GM13977 (cell line): ENCODE measurements at places on chromosomes 12 and 14.

- DNase-seq: no peak
Measured at GRCh38 chr14:86999036-86999435, 993.9 kb downstream of the GALC start.

DNA sequence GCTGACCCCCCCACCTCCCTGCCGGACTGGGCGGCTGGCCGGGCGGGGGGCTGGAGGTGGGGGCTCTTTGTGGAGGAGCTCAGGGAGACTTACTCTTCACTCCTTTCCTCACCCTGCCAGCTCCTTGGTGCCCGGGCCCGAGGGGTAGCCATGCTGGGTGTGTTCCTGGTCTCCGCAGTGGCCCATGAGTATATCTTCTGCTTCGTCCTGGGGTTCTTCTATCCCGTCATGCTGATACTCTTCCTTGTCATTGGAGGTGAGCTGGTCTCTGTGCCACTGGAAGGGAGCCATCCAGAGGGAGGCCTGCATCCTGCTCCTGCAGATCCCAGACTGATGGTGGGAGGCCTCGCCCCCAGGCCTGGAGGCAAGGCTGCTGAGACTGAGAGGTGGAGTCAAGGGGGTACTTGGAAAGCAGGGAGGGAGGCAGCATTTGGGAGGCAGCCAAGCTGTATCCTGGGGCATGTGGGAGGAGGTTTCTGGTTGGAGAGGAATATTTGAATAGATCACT is 19.7 kb downstream of the SOAT2 start:
- no peak for DNase-seq

DNA sequence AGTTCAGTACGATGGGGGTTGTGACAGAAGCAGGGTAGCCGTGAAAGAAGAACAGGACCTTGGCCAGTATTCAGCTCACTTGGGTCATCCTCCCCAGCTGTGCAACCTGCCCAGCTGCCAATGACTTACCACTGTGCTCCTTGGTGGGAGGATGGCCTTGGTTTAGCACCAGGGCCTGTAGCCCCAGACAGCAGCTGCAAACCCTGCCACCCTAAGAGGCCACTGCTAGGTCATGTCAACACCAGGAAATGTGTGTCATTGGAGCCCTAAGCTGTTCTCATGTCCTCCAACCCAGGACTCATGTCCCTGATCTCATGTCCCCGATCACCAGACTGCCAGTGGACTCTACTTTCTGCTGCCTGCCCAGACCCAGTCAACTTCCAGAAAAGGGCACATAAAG is 3.0 kb upstream of the CRACR2A start:
- DNase-seq: no peak

- DNase-seq: peak; percentile 32
Measured at GRCh38 chr12:116537101-116537904, 21.9 kb upstream of the MAP1LC3B2 start.

- DNase-seq: no peak
Measured at GRCh38 chr12:99026332-99027054, 381.4 kb downstream of the APAF1 start.

DNA sequence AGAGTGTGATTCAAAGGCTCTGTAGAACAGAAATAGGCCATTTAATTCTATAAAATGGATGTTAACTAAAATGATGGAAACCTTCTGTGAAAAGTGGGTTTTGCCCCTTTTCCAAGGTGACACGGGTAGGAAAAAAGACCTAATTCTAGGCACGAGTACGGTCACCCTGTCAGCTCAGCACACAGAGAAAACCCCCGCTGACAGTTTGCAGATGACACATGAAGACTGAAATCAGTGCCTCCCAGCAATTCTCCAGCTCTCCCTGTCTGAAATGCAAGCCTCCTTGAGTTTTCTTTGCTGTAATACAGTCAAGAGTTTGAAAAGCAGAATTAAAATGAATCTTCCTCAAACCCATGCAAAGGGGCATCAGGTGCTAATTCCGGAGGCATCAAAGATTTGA is 230.0 kb downstream of the TMEM132D start:
- DNase-seq: no peak

- DNase-seq: no peak
Measured at GRCh38 chr12:75525263-75525662, 13.9 kb upstream of the KRR1 start.

GRCh38 chr12:52351196-52352059 is 15.9 kb downstream of the KRT85 start:
- no peak for DNase-seq

GRCh38 chr12:101116911-101117310 is 93.1 kb downstream of the SLC5A8 start:
- no peak for DNase-seq

- DNase-seq: no peak
Measured at GRCh38 chr14:75090353-75090752, 20.9 kb downstream of the ZC2HC1C start.

DNA sequence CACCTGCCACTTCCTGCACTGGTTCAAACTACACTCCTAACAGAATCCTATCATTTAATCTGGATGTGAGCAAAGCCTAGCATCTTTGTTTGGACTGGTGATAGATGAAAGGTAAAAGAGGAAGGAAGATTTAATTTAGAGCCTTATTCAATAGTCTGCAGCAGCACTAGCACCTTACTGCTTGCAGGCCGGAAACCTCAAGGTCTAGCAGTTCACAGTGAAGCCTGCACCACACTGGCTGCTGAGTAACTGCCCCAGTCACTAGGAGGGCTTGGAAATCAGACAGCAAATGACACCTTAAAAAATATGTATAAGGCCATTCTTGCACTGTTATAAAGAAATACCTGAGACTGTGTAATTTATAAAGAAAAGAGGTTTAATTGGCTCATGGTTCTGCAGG is 358.0 kb downstream of the DAD1 start:
- peak; percentile 13 for DNase-seq

DNA sequence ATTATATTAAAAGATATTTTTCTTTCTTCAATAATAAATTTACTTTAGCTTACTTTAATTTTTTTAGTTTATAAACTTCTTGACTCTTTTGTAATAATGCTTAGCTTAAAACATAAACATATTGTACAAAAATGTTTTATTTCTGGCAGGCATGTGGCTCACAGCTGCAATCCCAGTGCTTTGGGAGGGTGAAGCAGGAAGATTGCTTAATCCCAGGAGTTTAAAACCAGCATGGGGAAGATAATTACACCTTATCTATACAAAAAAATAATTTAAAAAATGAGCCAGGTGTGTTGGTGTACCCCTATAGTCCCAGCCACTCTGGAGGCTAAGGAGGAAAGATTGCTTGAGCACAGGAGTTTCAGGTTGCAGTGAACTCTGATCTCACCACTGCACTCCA is 120.7 kb downstream of the GPHN start:
- DNase-seq: no peak

- DNase-seq: no peak
Measured at GRCh38 chr12:30437616-30438015, 258.1 kb downstream of the IPO8 start.

DNA sequence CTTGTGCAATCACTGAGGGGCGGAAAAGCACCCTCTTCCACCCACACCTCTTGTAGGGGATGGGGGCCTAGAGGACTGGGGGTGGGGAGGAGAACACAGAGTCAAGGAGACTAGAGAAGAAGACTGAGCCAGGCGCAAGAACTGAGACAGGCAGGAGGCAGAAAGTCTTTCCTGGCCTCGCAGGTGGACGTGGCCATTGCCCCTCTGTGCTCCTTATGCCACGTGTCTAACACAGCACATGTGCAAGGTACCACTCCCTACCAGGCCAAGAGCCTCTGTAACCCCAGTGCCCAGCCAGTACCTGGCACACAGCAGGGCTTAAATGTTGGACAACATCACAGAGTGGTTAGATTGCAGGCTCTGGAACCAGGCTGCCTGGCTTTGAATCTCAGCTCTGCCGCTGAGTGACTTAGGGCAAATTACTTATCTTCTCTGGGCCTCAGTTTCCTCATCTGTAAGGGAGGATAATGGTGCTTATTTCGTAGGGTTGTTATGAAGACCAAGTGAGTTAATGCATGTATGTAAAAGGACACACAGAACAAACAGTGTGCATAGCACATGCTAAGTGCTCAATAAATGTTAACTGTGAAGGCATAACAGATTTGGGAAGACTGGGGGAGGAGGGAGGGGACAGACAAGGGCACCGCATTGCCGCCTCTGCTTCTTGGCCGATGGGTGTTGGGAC is 1.4 kb upstream of the TAMALIN start:
- no peak for DNase-seq

DNA sequence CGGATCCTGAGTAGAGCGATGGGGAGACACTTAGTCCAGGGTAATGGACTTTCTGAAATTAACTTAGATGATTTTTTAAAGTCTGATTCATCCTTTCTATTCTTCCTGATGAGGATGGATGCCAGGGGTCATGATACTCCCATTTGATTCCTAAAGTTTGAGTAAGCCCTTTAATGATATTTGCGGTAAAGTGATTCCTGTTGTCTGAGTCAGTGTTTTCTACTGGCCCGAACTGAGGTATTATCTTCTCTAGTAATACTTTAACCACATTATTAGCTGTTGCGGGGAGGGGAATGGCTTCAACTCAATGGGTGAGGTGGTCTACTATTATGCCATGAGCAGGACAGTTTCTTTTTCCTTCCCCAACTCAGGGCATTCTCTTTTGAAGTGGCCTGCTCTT is 111.6 kb downstream of the RIN3 start:
- no peak for DNase-seq

DNA sequence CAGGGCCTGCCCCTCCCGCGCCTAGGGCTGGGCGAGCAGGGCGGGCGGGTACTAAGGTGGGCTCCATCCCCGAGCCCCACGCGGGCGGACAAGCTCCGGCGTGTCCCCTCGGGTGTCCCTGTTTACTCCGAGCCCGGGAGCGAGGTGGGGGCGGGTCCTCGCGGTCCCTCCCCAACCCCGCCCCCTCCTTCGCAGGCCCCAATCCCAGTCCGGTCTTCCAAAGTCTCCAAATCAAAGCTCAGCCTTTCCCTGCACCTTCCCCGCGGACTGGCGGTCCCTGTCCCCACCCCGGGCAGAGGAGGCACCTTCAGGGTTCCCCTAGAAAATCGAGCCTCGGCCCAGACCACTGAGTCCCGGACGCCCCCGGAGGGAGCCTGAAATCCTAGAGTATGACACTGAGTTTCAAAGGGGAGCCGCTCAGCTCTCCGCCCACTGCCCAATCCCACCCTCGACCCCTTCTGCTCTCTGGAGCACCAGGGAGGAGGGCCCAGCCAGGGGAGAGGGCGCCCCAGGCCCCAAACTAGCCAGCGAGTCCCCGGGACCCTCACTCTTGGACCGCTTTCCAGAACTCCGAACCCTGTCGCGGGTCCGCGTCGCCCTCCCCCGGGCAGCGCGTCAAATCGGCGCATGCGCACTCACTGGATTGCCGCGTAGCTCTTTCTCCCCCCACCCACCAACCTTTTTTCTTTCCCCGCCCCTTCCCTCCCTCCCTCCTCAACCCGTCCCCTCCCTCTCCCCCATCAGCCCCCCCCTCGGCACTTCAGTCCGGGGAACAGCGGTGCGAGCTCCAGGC is at the start of gene LRP1:
Gene LRP1 (plus strand): TSS at position 758 of the 793 bp plus-strand sequence. CDS start 482 bp downstream, outside the sequence.
- peak; percentile 91 for DNase-seq

GRCh38 chr12:97713270-97713669 is 250.7 kb downstream of the RMST start:
- no peak for DNase-seq

GRCh38 chr12:47687636-47688035 is 18.2 kb downstream of the RPAP3 start:
- no peak for DNase-seq

GRCh38 chr14:65349100-65349499 is 63.4 kb upstream of the FUT8 start:
- no peak for DNase-seq

- DNase-seq: no peak
Measured at GRCh38 chr12:78703820-78704525, 160.6 kb upstream of the SYT1 start.
